NCI-H1105 (cell line): ENCODE measurements at places on chromosomes 5 and 9.

DNA sequence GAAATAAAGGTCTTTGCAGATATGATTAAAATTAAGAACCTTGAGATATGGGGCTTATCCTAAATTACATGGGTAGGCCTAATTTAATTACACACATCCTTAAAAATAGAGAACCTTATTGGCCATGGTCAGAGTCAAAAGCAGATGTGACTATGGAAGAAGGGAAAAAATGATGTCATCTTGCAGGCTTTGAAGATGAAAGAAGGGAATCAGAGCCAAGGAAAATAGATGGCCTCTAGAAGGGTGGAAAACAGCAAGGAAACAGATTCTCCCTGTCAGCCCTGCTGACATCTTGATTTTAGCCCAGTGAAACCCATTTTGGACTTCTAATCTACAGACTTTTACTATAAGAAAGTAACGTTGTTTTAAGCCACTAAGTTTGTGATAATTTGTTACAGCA, 37.6 kb upstream of the KCNN2 start:
- DNase-seq, result no peak

- DNase-seq, result no peak
Observed at GRCh38 chr9:126777733-126778132, 27.1 kb upstream of the ZBTB43 start.

- DNase-seq, result no peak
Observed at GRCh38 chr5:28748446-28748845, 1710.1 kb upstream of the CDH9 start.

DNA sequence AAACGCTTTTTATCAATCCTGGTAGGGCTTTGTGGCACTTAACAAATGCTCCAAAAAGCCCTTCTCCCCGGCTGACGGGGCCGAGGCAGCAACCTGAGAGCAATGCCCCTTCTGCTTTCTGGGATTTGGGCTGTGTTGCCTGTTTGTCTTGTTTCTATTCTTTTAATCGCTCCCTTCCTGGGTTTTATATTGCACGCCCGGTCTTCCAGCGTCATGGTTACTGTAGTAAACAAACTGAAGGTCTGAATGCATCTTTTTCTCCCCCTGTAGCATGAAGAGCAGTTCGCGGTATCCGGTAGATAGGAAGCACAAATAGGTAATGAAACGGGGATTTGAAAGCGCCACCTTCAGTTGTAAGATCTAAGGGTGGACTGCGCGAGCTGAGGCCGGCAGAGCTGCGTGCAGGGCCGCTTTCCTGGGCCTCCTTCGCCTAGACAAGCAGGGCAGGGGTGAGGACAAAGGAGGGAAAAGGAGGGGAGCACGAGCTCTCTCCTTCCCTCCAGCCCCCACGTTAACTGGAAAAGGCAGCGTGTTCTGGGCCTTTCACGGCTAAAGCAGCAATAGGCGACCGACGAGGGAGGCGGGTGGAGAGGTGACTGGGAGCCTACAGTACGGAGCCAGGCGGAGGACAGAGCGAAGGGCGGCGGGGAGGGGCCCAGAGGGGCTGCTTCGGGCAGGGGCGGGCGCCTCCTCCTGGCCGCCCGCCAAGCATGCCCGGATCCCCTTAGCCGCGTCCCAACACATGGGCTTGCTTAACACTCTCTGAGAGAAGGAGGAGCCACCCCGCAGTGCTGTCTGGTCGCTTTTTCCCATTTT, 49.3 kb upstream of the ZNF366 start:
- no peak for DNase-seq

- no peak for DNase-seq
Observed at GRCh38 chr5:148569948-148570347, 84.4 kb downstream of the HTR4 start.

DNA sequence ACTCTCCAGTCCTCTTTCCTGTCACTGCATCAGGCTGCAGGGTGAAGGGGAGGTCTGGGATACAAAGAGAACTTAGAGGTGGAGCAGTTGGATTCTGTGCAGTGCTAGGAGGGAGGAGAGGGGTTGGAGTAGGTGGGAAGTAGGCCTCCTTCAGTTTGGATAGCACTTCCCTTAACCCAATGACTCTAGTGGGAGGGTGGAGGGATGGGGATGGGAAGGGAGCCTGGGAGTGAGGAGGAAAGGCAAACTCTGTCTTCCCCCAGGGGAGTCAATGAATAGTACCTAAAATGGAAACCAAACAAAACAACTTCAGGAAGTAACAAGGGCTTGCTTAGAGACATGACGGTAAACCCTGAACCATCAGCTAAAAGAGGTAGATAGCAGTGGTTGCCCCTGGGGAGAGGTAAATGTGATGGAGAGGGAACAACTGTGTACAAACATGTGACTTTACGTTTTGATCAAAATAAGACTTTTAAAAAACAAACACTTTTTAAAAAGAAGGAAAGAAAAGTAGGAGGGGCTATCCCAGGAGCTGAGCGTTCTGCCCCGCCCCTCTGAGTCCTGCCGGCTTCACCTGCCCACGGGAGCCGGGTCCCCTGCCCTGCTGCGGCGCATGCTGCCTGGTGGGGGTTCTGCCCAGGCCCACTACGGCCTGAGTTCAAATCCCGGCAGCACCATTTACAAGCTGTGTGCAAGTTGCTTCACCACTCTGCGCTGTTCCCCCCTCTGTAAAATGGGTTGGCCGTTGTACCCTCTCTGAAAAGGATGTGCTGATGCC, 30.9 kb downstream of the GSN start:
- DNase-seq, result no peak

GRCh38 chr5:178221282-178221681, 11.3 kb downstream of the PHYKPL start:
- DNase-seq, result no peak

DNA sequence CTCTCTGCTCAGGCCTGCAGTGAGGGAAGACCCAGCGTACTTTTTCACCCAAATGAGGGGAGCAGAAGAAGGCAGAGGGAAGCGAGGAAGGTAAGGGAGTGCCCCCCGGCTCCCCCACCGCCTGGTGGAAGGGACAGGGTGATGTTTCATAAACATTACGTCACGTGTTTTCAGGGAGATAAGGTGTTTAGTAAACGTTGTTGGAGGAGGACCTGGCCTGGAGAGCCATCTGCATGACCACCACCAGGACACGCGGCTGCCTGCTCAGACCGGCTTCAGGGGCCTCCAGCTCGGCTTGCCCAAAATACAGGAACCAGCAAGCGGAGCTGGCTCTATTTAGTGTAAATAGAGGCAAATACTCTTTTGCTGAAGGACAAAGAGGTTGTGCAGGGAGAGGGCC, 40.0 kb upstream of the C5orf58 start:
- no peak for DNase-seq

DNA sequence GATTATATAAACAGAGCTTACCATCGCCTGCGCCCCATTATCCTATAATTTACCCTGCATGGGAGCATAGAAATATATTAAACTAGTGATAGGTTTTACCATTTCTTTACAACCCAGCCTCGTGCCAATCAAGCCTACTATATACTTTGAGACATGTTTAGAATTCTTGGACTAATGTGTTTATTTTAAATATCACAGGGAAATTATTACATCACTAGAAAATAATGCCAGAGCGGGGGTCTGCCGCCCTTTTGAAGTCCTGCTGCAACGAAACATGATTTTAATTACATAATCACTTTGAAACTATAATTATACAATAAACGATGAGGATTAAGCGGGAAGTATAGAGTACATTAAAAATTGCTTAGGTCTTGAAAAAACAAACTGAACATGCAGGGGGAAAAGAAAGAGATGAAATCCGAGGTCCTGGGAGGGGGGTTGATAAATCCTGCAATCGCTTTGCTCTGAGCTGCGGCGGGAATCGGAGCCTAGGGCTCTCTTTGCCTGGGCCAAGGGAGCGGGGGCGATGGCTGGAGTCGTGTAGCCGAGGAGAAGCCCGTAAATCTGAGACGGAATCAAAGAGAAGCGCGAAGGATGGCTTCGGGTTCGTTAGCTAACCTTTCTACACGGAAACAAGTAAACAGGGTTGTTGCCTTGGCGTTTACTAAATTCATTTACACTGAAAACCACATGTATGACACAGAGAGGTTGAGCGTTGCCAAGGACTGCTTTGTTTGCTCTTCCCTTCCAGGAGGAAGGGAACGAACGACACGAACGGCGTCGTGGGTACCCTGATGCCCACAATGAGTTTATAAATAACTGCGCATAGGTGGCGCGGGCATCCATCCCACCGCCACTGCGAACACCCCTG, 127.6 kb downstream of the TMEM174 start:
- no peak for DNase-seq

- no peak for DNase-seq
Observed at GRCh38 chr9:128920381-128921058, at the start of gene PHYHD1. TSS of gene PHYHD1 (plus strand) at chr9:128920982. CDS start at chr9:128922324, 1,342 bp downstream.

DNA sequence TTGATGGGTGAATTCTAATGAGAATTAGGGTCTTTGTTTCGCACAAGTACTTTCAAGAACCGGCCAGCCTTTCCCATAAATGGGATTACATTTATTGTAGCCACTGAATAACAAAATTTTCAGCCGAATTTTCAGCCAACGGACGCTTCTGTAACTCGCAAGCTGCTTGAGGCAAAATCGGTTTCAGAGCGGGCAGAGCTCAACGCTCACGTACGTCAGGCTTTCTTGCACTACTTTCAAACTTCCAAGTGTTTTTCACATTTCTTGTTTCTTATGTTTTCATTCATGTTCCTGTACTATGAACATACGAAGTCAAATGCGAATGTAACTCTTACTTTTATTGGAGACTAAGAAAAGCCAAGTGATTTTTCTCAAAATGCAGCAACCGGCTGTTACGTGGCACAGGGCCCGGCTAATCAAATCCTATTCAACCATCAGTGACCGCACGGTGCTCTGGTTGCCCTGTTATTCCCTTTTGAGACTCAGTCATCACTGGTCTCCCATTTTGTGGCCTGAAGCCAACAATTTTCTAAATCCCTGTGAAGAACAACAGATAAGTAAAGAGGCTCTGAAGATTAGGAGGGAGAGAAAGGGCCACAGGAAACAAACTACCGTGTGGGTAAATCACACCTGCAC, 68.5 kb downstream of the SLC28A3 start:
- no peak for DNase-seq

DNA sequence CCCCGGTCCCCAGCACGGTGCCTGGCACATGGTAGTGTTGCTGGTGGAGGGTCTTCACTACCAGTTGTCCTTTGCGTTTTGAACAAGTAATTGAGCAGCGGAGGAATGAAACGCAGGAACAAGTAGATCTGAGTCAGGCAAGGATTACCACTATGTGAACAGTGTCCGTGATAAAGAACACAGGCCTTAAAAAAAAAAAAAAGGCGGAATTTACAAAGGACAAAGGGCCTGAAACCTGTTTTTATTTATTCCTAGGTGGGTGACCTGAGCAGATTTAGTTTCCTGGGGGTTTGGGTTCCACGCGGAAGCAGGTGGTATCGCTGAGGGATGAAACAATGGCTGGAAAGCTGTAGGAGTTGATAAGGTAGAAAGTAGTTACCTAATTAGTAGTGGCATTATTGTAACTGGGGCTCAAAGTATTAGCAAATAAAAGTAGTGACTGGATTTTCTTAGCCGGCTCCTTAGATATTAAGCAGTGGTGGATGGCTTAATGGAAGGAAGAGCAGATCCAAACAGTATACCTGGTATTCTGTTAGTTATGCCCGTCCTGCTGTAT, 1.1 kb downstream of the RUSC2 start:
- DNase-seq, result no peak

- DNase-seq, result no peak
Observed at GRCh38 chr5:111968459-111968858, 211.5 kb upstream of the NREP start.

GRCh38 chr5:112907166-112907631, 14.8 kb downstream of the REEP5 start:
- DNase-seq, result no peak

DNA sequence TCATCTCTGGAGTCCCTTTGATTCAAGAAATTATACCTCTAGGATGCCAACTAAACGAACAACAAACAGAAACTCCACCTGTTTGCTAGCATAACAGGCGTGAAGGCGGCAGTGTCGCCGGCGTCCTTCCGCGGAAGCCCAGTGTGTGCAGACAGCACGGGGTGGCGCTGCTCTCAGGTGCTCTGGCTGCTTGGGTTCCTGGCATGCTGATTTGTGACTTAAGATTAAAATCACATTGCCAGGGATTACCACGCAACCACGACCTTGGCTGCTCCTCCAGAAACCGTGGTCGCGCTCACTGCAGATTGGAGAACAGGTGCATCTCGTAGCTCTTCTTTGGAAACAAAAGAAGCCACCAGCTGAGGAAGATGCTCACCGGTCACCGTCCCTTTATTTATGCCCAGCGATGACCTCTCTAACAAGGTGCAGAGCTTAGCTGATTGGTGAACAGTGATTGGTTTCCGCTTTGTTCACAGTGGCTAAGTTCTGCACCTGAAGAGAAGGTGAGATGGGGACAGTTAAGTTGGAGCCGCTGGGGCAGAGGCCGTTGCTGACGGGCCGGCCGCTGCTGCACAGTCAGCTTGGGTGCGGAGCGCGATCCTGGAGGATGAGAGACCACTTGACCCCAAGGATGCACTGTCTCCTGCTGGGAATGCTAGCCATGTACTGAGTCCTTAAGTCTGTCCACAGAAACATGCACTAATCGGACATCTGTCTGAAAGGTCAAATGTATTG, 232.3 kb downstream of the FANCC start:
- no peak for DNase-seq

DNA sequence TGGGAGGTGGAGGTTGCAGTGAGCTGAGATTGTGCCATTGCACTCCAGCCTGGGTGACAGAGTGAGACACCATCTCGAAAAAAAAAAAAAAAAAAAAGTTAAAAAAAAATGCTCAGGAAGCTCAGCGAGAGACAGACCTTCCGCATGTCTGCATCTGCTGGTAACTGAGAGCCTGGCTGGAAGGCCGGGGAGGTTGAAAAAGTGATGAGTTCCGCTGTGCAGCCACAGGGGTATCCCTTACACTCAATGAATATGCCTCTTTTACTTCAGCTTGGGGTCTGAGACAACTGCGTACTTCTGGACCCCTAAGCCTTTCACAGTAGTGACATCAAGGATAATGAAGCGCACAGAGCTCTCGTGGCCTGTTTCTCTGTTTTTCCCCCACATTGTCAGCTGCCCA, 179.9 kb upstream of the KLF4 start:
- DNase-seq, result no peak

DNA sequence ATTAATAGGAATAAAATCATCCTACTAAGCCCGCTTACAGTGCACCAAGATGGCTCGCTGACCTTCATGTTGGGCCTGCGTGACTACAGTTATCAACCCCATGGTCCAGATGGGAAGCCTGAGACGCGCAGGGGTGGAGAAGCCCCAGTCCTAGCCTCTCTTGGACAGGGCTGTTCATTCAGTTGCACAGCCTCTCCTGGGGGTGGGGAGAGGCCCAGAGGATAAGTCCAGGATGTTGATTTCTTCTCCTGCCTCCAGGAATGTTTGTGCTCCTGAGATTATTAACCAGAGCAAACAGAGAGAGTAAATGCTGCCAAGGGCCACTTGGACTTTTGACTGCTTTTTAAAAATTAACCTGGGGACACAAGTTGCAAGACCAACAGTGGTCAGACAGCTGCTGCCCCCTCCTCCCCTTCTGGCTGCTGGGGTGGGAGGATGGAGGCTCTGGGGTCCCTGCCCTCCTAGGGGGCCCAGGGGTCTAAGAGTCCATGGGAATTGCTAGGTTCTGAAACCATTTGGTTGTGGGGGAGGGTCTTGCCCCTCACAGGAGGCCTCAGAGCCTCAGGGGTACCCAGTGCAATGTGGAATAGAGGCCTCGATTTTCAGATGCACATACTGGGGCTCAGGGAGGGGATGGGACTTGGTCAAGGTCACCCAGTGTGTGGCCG, 2.8 kb upstream of the AMBP start:
- no peak for DNase-seq
